ENCODE measurements at places on chromosomes 5 and 9.
A peak's percentile ranks its signal among the peaks of the same experiment; 100 is the strongest.

DNA sequence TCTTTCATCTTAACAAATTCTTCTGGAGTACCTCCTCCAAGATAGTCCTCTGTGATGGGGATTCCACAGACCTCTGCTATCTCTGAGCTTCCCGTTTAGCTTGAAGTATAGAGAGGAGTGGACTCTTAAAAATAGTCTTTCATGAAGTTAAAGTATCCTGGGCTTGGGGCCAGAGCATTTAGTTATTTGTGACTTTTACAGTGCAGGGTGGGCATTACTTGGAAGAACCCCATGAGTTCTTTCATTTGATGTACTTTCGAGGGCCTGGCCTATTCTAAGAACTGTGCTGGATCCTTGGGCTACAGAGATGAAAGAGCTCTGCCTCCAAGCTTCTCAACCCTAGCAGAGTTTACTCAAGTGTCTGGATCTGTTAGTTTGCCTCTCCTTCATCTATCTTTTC is 131.5 kb downstream of the ZSWIM6 start:
- no peaks in the 10 kb centered on the region for H3K36me3 ChIP-seq
- H3K27ac ChIP-seq = no peak overlapping the region
- H3K27me3 ChIP-seq = no peaks in the 10 kb centered on the region
- no peak for DNase-seq
- no peaks in the 10 kb centered on the region for H3K4me1 ChIP-seq
- H3K4me3 ChIP-seq = no peak overlapping the region

DNA sequence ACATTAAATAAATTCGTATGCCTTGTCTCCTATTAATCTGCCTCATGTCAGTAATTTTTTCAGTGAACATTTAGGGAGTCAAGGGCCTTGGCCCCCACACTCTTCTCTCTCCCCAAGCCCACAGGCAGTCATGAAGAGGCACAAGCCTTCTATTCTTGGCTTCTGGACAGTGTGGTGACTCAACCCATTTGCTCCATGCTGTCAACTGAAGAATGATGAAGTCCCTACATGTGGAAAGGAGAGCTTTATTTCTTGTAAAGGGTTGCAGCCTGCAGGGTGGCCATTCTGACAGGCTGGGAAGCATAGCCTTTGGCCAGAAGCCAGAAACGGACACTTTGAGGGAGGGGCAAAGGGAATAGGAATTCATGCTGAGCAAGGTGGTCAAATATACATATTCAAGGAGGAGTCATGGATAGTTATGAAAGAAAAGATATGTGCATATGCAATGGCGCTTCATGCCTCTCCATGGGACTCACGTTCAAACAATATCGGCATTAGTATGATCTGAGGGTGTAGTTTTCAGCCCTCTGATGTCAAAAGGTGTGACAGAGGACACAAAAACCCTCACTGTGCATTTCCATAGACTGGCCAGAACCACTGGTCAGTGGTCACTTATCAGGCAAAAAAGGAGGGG is 31.3 kb downstream of the ANKRA2 start:
- H3K36me3 ChIP-seq = no peaks in the 10 kb centered on the region
- no peaks in the 10 kb centered on the region for H3K4me1 ChIP-seq
- H3K4me3 ChIP-seq = no peak overlapping the region
- peaks cover 21% of the 10 kb centered on the region for H3K27me3 ChIP-seq
- no peak overlapping the region for H3K27ac ChIP-seq
- DNase-seq = no peak

DNA sequence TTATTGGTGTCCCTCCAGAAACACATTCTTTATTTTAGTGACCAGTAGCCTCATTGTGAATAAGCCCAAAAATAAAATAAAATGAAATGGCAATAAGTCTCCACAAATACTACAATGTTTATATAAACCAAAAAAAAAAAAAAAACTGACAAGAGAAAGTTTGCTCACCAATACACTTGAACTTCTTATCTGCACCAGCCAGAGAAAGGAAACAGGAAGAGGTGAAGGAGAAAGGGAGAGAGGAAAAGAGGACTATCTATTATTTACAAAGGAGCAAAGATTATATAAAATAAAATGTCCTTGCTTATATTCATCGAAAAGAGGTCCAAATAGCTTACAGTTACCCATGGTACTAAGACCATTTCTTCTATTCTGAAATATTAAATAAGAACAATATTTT is 176.4 kb upstream of the CCNG1 start:
- no peak for DNase-seq
- no peak overlapping the region for H3K4me3 ChIP-seq
- no peak overlapping the region for H3K27ac ChIP-seq
- H3K27me3 ChIP-seq = no peaks in the 10 kb centered on the region
- H3K36me3 ChIP-seq = no peaks in the 10 kb centered on the region

GRCh38 chr5:111133436-111133751 is 41.2 kb downstream of the WDR36 start:
- no peak overlapping the region for H3K4me3 ChIP-seq

DNA sequence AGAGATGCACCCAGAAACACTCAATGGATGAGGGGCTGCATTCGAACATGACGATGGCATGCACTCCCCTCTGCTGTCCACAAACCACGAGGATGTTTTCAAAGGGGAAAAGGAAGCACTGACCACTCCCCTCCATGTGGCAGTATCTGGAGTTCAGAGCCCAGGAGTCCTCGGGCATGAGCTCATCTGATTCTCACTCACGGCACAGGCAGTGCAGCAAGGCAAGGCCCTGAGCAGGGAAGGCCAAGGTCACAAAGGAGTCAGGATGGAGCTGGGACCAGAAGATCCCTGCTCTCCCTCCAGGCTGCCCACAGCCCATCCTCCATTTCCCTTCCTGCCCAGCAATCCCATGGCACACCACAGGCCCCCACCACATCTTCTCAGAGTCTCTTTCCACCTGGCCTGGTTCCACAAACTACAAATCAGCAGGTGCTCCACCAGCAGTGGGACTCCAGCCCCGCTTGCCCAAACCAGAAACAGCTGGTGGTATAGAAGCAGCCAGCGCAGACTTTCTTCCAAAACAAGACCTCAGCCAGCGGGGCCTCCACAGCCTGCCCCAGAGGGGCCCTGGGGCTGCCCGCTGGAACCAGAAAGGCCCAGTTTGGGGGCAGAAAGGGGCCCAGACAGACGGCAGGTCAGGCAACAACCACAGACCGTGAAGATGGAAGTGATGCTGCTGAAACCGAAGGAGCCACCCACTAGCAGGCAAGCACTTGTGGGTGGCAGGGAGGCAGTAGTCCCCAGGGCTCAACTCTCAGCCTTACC is 12.2 kb downstream of the TNIP1 start:
- peaks cover 88% of the 10 kb centered on the region for H3K4me1 ChIP-seq
- peak overlapping the region; percentile 49 for H3K4me3 ChIP-seq
- H3K36me3 ChIP-seq = peaks cover 50% of the 10 kb centered on the region
- H3K27ac ChIP-seq = peak overlapping the region; percentile 88
- no peak for DNase-seq
- H3K27me3 ChIP-seq = no peaks in the 10 kb centered on the region

DNA sequence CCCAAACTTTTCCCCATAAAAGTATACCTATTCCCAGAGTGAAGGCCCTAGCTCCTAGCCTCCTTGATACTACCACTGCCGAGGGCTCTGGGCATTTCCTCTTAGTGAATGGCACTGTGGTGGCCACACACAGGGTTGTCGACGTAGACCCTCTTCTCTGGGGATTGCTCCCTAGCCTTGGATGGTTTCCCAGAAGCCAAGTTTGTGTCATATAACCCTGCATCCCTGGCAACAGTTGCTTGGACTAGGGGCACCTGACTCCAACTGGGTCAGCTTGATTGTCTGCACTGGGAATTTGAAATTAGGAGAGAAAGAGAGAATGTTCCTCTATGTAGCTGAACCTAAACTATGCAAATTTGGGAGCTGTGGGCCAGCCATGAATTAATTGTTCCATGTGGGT is 32.3 kb upstream of the KIF2A start:
- no peak for DNase-seq
- H3K36me3 ChIP-seq = peaks cover 16% of the 10 kb centered on the region
- no peaks in the 10 kb centered on the region for H3K27me3 ChIP-seq
- no peak overlapping the region for H3K27ac ChIP-seq
- H3K4me1 ChIP-seq = peaks cover 57% of the 10 kb centered on the region
- H3K4me3 ChIP-seq = no peak overlapping the region

DNA sequence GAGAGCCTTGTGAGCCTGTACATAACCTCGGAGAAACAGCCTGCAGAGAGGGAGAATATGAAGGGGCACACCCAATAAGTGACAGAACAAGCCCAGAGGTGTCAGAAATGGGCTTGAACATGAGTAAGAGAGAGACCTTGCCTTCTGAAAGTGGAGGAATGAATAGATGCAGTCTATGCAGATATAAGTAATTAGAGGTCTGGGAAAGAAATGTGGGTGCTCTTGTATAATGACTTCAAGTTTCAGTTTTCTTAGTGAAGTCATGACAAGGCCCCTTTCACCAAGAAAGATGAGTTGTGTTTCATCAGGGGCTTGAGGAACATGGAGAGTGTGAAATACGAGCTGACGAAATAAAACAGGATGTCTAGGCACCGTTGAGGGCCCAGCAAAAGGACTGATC is 15.1 kb downstream of the GRAMD2B start:
- peaks cover 13% of the 10 kb centered on the region for H3K36me3 ChIP-seq
- H3K27ac ChIP-seq = peak overlapping the region; percentile 9
- H3K4me1 ChIP-seq = peaks cover 22% of the 10 kb centered on the region
- no peak for DNase-seq
- H3K27me3 ChIP-seq = no peaks in the 10 kb centered on the region

DNA sequence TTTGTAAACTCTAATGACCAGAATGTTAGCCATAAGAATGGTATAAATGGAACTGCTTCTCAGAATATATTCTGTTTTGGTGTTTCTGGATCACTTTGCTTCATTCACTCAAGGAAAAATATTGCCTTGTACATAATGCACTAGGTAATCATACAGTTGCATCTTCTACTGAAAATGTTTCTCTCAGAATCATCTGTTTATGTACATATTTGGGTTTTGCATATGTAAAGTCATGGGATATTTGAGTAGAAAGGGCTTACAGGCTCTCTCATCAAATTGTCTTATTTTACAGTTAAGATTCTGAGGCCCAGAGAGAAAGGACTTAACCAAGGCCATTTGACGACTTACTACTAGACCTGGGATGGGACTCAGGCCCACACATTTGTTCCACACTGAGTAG is 97.8 kb upstream of the PALM2AKAP2 start:
- peaks cover 3% of the 10 kb centered on the region for H3K27me3 ChIP-seq
- no peaks in the 10 kb centered on the region for H3K36me3 ChIP-seq
- DNase-seq = no peak
- H3K4me3 ChIP-seq = no peak overlapping the region

DNA sequence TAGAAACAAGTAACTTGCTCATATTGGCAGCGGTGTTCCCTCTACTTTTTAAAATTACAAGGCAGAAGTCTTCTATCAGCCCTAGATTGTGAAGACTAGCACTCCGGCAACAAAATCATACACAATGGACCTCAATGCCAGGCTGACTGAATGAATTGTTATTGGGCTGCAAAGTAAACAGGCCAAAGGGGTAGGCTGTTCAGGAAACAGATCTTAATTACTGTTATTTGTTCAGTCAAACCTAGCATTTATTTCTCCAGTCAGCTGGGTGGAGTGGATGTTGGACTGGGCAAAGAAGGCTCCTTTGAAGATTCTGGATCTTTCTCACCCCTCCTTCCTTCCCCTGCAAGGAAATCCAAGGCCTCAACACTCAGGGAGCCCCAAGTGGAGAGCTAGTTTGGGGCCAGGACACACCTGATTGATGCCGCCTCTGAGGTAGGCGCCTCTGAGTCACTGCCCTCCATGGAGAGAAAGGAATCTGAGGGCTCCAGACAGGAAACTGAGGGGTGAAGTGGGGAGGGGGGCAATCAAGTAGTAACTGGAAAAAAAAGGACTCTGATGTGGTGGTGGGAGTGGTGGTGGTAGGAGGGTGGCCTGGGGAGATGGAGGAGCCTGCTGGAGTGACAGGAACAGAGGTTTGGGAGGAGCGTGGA is 35.5 kb downstream of the SERINC5 start:
- DNase-seq = no peak
- H3K4me1 ChIP-seq = peaks cover 47% of the 10 kb centered on the region
- H3K27me3 ChIP-seq = no peaks in the 10 kb centered on the region
- H3K27ac ChIP-seq = peak overlapping the region; percentile 43
- peaks cover 17% of the 10 kb centered on the region for H3K36me3 ChIP-seq
- no peak overlapping the region for H3K4me3 ChIP-seq

DNA sequence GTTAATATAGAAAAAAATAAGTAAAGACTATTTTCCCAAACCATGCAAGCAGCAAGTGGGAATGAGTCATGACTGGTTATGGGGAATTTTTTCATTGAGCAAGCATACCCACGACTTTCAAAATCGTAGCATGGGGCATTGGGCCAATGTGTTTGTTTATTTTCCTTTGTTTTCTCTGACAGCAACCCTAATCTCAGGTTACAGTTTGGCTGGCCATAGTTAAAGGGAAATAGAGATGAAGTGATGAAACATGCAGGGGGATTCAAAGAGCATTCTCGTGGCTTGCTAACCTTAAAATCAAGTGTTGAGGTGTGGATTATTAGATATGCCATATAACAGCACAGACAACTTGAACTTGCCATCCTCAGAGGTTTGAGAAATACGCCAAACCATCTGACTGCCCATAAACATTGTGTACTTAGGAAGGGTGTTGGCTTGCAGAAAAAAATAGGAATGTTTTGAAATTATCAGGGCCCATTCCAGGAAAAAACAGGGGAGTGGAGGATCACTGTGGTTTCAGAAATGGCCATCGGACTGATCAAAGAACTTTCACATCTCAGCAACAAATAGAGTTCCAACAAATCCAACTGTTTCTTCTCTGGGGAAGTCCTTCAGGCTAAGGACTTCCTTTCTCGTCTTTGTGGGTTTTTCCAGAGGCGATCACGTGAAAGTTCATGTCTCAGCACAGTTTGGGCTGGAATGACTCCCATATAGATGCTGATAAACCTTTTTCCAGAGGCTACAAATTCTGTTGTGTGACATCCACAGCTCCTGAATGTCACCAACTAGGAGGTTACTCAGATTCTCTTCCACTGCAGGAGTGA is 259.1 kb downstream of the SYK start:
- peaks cover 2% of the 10 kb centered on the region for H3K27me3 ChIP-seq
- DNase-seq = no peak
- peak overlapping the region; percentile 6 for H3K4me3 ChIP-seq
- H3K4me1 ChIP-seq = peaks cover 40% of the 10 kb centered on the region
- peaks cover 11% of the 10 kb centered on the region for H3K36me3 ChIP-seq
- peak overlapping the region; percentile 70 for H3K27ac ChIP-seq

DNA sequence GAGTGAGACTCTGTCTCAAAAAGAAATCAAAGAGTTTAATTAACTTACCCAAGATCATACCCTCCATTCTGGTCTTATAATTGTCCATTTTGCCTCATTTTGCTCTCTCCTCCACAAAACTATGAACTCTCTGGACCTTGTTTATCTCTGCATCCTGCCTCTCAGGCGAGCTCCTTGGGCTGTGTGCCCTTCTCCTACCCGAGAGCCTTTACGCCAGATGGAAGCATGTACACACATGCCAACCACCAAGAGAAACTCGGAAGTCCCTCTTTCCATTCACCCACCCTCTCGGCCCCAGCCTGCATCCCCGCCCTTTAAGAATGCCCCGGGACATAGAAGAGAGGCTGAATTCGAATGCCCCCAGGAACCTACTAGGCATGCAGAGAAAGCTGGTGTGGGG is 25.9 kb downstream of the CPLX2 start:
- no peak for DNase-seq
- peaks cover 8% of the 10 kb centered on the region for H3K27me3 ChIP-seq
- no peak overlapping the region for H3K27ac ChIP-seq
- H3K36me3 ChIP-seq = no peaks in the 10 kb centered on the region
- H3K4me1 ChIP-seq = peaks cover 17% of the 10 kb centered on the region

GRCh38 chr5:107184066-107184465 is 486.7 kb downstream of the EFNA5 start:
- no peak for DNase-seq
- H3K27ac ChIP-seq = no peak overlapping the region
- H3K36me3 ChIP-seq = no peaks in the 10 kb centered on the region
- H3K27me3 ChIP-seq = no peaks in the 10 kb centered on the region

GRCh38 chr5:24005384-24005783 is 498.0 kb downstream of the PRDM9 start:
- no peaks in the 10 kb centered on the region for H3K4me1 ChIP-seq
- no peak overlapping the region for H3K4me3 ChIP-seq
- H3K27me3 ChIP-seq = peaks cover 1% of the 10 kb centered on the region
- H3K36me3 ChIP-seq = no peaks in the 10 kb centered on the region
